ENCODE measurements at places on chromosomes 7 and 10.

GRCh38 chr7:82162289-82162688 is 281.3 kb downstream of the CACNA2D1 start:
- peak; percentile 45 for DNase-seq

DNA sequence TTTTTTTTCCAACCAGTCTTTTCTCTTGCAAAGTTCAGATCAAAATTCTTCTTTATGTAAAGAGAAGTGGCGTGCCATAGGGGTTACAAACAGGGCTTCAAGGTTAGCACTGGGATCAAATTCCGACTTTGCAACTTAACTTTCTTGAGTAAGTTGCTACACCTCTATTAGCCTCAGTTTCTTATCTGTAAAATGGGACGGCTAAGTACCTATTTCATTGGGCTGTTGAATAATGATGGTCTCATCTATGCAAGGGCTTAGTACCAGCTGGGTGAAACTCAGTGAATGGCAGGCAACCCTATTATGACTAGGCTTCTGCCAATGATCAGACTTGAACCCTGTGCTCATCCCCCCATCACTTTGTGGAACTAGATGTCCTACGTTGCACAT is 33.9 kb downstream of the ITPRIP start:
- no peak for DNase-seq

DNA sequence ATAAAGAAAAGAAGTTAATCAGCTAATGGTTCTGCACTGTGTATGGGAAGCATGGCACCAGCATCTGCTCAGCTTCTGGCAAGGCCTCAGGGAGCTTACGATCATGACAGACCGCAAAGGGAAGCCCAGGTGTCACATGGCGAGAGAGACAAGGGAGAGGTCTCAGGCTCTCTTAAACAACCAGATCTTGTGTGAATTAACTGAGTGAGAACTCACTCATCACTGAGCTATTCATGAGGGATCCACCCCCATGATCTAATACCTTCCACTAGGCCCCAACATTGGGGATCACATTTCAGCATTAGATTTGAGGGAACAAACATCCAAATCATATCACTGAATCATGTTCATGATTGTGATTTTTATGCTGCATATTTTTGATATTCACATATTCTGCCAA is 5.8 kb downstream of the USP54 start:
- DNase-seq, result peak; percentile 34

GRCh38 chr10:123912871-123913270 is 21.3 kb upstream of the CPXM2 start:
- DNase-seq, result no peak

GRCh38 chr7:137695942-137696341 is 150.8 kb downstream of the DGKI start:
- DNase-seq, result no peak
